ENCODE measurements at places on chromosomes 7 and 10.

DNA sequence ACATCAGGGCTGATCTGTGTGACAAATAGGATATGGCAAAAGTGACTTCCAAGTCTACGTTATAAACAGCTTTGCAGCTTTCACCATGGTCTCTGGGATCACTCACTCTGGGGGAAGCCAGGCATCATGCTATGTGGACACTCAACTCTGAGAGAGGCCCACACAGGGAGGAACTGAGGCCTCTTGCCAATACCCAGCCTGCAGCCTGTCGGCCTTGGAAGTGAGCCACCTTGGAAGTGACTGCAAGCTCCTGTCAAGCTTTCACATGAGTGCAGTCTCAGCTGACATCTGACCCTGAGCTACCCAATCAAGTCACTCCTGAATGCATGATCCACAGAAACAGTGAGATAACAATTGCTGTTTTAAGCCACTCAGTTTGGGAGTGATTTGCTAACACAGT lies 56.5 kb downstream of the MMRN2 start:
- no peak for DNase-seq

DNA sequence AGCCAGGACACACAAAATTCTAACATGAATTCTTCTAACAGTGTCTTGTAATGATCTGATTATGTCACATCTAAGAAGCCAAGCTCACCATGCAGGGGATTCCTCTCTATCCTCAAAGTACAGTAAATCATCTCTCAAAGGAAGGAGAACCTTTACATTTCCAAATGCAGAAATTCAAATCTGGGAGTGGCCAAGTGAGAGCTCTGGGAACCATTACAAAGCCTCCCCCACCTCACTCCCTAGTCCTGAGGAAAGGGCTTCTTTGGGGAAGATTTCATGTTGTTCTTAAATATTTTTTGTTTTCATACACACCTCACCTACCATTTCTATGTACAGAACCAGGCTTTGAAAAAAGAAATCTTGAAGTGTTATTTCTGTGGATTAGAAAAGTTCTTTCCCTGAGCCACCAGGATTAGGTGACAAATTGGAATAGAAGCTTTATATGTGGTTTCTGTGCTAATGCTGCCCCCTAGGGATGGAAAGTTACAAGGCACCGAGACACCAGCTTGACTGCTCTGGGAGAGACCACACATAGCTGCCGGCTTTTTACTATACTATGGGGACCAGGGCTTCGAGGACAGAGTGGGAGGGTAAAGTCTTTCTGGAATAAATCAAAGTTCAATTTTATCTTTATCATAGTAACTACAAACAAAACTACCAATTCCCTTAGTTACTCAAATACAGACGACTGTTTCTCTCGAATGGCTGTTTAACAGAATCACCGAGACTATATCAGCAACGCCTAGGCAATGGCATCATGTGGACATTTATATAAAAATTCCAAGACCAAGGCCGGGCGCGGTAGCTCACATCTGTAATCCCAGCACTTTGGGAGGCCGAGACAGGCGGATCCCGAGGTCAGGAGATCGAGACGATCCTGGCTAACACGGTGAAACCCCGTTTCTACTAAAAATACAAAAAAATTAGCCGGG lies 116.1 kb downstream of the RNF216 start:
- DNase-seq: peak; percentile 51

DNA sequence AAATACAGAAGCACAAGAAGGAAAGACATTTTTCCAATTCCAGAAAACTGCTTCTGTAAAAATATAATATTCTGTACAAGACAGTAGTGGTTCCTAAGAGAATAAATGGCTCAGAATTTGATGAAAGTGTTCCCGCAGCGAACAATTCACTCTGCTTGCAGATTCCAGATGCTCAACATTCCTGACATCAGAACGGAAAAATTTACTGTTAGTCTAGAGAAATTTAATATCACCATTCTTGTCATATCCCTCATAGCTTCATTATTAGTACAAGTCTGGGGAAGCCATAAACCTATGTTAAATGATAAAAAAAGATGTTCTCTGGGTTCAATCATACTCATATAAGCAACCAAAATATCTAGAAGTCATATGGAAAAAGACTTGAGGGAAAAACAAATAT lies 83.6 kb downstream of the MPP7 start:
- DNase-seq: no peak

DNA sequence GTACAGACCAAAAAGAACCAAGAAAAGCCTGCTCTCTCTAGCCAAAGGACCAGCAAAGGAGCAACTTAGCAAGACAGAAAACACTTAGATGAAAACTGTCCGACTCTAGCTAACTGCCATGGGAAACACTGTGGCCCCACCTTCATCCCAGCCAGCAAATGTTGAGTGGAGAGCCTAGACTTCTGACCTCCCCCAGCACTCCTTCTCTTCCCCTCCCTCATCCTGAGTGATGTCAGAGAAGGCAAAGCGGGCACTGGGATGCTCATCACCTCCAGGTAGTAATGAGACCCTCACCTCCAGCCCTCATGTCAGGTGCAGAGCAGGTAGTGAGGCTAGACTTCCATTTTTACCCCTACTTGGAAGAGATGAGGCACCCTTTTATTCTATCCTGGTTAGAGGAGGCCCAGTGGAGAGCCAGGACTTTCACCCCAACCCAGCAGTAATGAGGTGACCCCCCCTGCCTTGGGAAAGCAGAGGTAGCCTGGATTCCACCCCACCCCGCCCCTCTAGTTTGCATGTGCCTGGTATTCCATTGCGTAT lies 16.9 kb downstream of the CUZD1 start:
- no peak for DNase-seq

DNA sequence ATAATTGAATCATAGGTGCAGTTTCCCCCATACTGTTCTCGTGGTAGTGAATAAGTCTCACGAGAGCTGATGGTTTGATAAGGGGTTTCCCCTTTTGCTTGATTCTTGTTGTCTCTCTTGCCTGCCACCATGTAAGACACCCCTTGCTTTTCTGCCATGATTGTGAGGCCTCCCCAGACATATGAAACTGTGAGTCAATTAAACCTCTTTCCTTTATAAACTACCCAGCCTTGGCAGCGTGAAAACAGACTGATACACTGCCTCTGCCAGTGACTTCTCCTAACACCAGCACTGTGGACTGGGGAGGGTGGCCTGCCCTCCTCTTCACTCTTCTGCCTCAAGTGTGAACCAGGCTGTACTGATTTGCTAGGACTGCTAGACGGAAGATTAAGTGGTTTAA lies 108.6 kb downstream of the RAB11FIP2 start:
- DNase-seq: no peak

- DNase-seq: no peak
Measured at GRCh38 chr7:112074464-112074863, 131.7 kb downstream of the DOCK4 start.

DNA sequence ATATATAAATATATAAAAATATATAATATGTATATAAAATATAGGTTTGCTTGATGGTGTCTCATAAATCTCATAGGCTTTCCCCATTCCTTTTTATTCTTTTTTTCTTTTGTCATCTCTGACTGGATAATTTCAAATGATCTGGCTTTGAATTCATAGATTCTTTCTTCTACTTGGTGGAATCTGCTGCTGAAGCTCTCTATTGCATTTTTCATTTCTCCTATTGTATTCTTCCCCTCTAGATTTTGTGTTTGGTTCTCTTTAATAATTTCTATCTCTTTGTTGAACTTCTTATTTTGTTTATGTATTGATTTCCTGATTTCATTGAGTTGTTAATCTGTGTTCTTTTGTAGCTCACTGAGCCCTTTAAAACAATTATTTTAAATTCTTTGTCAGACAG lies 629.4 kb downstream of the GALNT17 start:
- DNase-seq: no peak

GRCh38 chr7:102291056-102291915 lies 4.6 kb downstream of the SH2B2 start:
- DNase-seq: no peak

- DNase-seq: no peak
Measured at GRCh38 chr10:119104654-119105015, 722 bp downstream of the DENND10 start.

GRCh38 chr10:12435348-12435747 lies 86.0 kb downstream of the CAMK1D start:
- DNase-seq: no peak

DNA sequence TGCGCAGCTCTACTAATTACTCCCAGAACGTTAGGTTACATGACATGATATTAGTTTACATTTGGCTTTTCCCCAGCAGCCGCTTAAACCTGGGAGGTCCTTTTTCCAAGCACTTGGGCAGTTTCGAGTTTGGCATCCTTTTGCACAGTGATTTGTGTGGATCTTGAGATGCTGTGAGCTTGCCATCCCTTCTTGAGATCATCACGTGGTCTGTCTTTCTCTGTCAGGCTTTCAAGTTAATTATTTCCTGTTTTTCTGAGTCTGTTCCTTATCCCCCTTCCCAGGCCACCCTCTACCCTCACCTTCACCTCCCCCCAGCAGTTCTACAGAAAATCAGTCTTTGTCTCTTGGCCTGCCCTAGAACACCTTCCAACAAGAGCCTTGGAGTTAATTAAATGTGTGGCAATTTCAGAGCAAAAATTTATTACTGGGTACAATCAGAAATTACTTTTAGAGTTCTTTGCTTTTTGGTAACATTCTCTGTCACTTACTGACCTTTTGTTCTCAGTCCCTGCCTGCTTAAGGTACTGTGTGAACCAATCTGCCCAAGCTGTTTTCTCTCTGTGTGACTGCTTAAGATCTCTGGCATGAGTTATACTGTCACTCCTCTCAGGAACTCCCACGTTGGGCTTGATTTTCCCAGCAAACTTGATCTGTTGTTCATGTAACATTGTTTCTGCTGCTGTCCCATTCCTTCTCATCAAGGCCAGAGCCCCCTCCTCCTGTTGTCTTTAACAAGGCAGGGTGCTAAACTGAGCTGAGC lies 3.1 kb upstream of the SLF2 start:
- DNase-seq: no peak

DNA sequence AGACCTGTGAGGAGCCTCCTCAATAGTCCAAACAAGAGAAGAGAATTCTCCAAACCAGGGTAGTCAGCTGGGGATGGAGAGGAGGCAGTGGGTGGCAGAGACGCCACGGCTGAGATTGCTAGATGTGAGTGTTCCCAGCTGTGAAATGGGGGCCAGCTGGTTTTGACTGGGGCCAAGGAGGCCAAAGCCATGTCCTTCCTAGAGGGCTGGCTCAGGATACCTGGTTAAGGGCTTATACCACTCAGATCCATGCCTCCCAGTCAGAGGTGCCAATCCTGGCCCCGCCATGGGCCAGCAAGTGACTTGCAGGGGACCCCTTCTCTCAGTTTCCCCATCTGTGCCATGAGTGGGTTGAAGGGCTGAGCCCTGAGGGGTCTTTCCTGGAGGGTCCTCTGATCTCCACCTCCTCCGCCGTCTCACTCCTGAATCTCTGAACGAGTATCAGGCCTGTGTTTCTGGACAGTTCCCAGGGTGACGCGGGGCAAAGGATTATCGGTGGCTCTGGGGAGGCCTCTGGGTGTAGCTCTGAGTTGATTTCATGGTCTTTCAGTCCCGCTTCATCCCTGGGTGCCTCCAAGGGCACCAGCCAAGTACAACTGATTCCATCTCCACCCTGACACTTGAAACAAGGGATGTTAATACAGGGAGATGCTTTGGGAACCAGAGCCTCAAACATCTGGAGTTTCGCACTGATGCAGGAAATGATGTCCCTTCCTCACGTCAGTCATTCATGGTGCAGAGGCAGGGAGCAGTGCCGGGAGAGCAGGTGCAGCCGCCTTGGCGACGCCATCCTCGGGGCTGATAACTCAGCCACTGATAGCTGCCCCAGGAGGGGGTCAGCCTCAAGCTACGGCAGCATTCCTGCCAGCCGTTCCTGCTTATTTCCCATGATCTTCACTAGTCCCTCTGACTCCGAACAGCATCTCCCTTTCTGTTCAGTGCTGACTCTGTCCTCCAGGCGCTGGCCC lies 126.7 kb downstream of the RGS10 start:
- no peak for DNase-seq

DNA sequence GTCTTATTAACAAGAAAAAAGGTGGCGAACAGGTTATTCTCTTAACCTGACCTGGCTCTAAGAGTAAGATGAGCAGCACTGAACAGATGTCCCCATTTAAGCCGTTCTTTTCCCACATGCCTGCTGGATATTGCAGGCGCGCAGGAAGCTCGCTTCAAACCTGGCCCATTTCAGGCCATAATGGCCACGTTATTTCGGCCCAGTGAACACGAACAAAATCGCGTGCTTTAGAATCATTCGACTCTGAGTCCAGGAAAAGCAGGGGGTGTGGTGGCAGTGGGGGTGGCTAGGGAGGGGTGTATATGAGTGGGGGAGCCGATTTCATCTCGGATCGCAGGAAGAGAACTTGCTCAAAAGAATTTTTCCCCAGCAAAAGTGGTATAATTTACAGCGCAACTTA lies 6.6 kb upstream of the SP8 start:
- DNase-seq: no peak

DNA sequence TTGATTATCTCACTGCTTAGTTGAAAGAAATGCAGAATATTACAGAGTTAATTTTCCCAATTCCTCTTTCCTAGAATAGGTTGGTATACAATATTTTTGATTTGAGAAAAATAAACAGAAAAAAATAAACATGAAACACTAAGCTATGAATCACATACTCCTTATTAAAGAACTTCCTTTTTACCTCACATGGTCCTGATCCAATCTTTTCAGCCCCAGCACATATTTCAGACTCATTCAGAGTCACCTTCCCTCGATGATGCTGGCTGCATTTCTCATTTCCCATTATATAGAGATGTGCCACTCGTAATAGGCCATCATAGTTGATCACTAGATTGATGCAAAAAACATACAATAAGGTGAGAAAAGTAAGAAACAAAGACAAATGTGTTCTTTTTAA lies 64.6 kb downstream of the HGF start:
- no peak for DNase-seq

GRCh38 chr10:458421-458851 lies 231.0 kb downstream of the DIP2C start:
- DNase-seq: no peak

DNA sequence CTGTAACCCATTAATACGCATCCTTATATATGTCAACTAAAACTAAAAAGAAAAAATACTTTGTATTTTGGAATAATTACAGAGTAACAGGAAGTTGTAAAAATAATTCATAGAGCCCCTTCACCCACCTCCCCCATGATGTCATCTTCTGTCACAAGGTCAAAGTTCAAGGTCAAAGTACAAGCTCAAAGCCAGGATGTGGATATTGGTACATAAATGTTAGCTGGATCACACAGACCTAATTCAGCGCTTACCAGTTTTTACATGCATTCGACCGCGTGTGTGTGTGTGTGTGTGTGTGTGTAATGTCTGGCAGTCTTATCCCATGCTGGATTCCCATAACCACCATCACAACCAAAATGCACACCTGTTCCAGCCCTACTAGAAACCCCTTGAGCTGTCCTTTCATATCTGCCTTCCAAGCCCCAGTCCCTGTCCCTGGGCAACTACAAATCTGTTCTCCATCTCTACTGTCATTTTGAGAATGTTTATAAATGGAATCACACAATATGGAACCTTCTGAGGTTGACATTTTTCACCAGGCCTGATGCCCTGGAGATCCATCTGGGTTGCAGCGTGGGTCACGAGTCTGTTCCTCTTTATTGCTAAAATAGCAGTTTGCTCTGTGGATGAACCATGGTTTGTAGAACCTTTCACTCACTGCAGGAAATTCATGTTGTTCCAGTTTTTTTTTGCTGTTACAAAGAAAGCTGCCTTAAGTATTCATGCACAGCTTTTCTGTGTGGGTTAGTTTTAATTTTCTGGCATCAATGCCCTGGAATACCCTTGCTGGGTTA lies 153.6 kb upstream of the PITRM1 start:
- no peak for DNase-seq

All from T follicular helper cell (primary cell).